ENCODE measurements at places on chromosomes 1 and 21.
A peak's percentile ranks its signal among the peaks of the same experiment; 100 is the strongest.

DNA sequence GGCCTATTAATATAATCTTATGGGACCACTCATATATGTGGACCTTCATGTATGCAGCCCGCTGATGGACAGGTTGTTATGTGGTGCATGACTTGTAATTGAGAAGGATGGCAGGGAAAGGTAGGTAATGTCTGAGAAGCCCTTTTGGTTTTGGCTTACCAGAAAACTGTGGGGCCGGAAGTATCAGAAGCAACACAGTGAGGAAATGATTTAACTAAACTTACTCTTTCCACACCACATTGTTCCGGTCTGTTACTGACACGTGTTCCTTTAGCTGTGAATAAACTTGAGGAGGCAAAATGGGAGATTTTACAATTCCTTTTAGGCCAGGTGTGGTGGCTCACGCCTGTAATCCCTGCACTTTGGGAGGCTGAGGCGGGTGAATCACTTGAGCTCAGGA, 32.4 kb downstream of the KIF1B start:
- no peak for DNase-seq

- DNase-seq, result no peak
Observed at GRCh38 chr1:75310067-75310466, 175.9 kb downstream of the LHX8 start.

DNA sequence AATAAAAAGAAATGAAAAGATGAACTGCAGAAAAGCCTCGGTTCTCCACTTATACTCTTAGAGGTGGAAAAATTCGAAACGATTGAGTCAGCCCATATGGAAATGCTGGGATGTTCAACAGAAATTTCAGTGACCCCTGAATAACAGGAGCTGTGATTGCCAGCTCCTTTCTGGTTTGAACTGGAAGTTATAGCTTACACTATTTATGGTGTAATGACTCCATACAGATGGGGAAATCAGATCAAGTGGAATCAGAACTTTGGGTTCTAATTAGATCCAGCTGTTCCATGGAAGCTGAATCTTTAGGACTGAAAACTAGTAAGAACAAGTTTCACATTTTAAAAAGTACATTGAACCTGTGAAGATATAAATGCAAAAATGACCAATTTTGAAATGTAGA, 569.3 kb upstream of the ZRANB2 start:
- no peak for DNase-seq

- no peak for DNase-seq
Observed at GRCh38 chr21:38243732-38244406, 12.9 kb upstream of the KCNJ15 start.

- no peak for DNase-seq
Observed at GRCh38 chr21:33380483-33380998, 22.7 kb upstream of the IFNGR2 start.

DNA sequence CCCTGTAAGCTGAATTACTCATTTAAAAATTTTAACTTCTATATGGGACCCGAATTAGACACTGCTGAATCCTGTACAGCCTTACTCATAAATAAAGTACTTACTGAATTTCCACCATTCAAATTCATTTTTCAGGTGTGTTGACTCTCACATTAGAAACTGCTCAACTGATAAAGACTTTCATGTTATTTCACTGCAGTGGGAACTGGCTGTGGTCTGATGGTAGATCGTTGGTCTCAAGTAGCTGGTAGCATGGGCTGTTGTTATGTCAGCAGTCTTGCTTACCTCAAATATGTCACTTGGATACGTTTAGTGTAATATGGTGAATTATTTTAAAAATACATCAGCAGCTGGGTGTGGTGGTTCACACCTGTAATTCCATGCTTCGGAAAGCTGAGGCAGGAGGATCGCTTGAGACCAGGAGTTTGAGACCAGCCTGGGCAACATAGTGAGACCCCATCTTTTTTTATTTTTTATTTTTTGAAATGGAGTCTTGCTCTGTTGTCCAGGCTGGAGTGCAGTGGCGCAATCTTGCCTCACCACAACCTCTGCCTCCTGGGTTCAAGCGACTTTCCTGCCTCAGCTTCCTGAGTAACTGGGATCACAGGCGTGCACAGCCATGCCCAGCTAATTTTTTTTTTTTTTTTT, 10.4 kb downstream of the DEGS1 start:
- no peak for DNase-seq

DNA sequence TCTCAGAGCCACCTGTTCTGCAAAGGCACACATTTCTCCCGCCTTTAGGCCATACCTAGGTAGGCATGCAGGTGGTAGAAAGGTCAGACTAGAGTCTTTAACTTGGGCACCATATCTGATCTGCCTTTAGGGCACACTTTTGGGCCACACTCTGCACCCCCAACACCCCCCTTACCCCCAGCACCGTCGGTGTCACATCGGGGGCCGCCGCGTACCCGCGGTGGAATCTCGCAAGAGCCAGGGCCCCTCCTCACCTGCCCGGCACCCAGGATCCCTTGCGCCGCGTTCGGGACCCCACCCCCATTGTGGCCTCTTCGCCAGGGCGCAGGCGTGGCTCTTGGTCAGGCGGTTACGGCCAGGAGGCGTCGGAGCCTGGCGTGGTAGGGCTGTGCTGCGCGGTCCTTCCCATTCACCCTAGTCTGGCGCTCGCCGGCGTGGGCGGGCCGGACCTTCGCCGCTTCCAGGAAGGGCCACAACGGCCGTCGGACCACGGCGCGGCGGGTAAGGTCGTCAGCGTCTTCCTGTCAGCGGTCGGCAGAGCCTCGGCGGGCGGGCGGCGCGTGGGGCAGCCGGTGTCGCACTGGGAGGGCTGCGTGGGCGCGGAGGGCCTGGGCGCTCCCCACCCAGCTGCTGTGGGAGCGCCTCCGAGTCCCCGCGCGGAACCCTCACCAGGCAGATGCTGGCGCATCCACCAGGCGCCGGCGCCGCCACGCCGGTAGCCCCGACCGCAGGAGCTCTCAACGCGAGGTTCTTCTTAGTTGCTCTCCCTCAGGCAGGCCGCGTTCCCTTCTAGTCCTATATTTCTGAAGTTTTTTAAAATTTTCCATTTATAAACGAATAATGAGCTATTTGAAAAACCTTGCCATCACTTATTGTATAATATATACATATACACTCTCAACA, at the start of gene DNAH14:
DNAH14 (plus strand) TSS at position 341 of the 903 bp plus-strand sequence. CDS start 23,028 bp downstream, outside the sequence.
- peak; percentile 84 for DNase-seq

- DNase-seq, result no peak
Observed at GRCh38 chr1:24351247-24351646, 32.1 kb downstream of the GRHL3 start.

DNA sequence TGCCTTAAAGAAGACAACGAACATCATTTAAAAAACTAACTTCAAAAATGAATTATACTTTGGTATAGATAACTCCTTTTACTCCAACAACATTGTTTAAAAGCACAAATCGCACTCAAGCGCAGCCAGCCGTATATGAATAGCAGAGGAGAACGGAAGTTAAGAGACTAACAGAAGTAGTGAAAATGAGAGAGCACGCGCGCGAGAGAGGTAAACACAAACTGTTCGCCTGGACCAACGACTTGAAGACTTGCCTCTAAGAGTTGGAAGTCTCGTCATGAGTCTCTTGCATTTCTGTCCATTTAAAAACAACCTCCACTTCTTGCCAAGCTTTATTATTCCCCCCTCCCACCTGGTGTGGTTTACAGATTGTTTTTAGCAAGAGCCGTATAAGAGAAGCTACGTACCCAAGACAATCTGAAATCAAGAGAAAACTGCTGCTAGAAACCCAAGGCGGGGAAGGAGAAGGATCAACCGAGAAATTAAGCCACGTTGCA, 479 bp downstream of the SELENOF start:
- no peak for DNase-seq

DNA sequence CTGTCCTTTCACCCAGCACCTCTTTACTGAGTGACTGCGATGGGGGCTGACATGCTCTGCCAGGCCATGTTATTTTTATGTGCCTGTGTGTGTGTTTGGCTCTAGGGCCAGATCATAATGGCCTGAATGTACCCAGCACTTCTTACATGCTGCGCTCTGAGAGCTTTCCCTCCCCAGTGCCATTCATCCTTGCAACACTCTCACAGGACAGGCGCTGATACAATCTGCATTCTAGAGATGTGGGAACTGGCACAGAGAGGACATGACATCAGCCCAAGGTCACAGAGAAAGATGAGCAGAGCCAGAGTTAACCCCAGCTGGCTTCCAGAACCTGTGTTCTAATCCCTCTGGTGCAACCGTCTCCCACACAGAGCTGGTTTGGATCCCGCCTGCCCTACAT, 54.5 kb downstream of the ARHGEF10L start:
- DNase-seq, result no peak

DNA sequence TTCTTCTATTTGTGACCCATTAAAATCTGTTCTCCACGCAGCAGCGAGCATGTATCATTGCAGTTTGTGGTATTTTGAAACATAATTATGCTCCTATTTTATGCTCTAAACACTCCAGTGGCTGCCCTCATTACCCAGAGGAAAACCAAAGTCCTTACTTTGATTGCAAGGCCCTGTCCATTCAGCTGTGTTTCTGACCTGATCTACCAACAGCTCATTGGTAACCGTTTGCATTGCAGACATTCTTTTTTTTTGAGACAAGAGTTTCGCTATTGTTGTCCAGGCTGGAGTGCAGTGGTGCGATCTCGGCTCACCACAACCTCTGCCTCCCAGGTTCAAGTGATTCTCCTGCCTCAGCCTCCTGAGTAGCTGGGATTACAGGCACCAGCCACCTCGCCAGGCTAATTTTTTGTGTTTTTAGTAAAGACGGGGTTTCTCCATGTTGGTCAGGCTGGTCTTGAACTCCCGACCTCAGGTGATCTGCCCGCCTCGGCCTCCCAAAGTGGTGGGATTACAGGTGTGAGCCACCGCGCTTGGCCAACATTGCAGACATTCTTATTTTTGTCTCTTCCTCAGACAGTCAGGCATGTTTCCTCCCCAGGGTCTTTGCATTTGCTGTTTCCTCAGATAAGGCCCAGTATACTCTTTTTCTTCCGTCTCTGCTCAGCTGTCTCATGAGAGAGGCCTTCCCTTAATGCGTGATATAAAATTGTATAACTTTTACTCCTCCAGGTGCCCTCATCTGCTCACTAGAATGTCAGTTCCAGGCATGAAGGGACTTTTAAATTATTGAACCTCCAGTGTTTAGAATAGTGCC, 32.5 kb downstream of the THRAP3 start:
- no peak for DNase-seq

- no peak for DNase-seq
Observed at GRCh38 chr1:111183308-111184069, 17.0 kb downstream of the DENND2D start.

GRCh38 chr1:26996665-26997064, 3.2 kb downstream of the TRNP1 start:
- DNase-seq, result no peak

GRCh38 chr1:90201467-90202358, 206.8 kb downstream of the ZNF326 start:
- no peak for DNase-seq

DNA sequence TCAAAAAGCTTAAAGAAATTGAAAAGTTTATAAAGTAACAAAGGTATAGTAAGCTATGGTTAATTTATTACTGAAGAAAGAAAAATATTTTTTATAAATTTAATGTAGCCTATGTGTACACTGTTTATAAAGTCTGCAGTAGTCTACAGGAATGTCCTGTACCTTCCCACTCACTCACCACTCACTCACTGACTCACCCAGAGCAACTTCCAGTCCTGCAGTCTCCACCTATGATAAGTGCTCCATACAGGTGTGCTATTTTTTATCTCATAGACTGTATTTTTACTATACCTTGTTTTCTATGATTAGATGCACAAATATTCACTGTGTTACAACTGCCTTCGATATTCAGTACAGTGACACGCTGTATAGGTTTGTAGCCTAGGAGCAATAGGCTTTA, 106.6 kb downstream of the NR5A2 start:
- DNase-seq, result no peak

GRCh38 chr21:36428761-36429432, 43.7 kb downstream of the CHAF1B start:
- DNase-seq, result peak; percentile 28

- DNase-seq, result no peak
Observed at GRCh38 chr1:241275226-241275625, 81.8 kb downstream of the RGS7 start.

DNA sequence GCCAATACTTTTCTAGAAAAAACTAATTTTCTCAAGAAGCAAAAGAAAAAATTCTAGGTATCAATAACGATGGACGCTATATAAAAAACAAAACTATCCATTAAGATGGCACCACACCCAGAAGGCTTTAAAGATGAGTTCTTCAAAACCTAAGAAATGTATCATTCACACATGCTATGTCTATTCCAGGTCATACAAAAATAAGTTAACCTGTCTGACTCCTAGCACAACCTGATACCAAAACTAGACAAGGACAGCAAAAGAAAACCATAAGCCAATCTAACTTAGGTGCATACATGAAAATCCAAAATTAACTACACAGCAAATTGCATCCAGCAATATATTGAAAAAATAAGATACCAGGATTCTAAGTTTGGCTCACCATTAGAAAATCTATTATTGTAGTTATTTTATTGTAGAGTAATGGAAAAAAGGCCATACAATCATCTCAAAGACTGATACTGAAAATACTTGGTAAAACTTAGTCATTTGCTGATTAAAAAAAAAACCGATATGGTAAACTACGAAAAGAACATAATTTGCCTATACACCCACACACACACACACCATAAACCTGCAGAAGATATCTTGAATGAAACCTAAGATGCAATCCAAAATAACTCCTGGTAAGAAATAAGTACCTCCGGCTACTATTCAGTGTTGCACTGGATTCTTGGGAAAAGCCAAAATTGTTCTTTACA, 55.0 kb downstream of the TRAF5 start:
- DNase-seq, result no peak

- DNase-seq, result no peak
Observed at GRCh38 chr1:40399984-40400704, 26.6 kb downstream of the SMAP2 start.

- DNase-seq, result no peak
Observed at GRCh38 chr1:232333419-232333767, 296.5 kb downstream of the SIPA1L2 start.

DNA sequence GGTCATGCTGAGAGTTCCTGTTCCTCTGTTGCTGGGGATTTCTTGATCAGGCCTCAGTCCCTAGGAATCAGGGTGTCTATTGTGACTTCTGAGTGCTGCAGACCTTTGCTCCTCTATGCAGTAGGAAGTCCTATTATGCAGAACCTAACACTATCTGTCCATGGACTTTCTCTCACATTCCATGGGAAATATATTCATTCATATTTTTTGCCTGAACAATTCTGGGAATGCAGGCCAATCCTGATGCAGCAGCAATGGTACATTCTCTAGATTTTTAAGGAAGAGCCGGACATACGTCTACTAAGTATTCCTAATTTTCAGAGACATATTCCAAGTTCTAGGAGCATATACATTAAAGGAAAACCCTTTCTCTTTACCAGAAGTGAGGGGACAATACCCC, 61.1 kb upstream of the C1orf87 start:
- no peak for DNase-seq

DNA sequence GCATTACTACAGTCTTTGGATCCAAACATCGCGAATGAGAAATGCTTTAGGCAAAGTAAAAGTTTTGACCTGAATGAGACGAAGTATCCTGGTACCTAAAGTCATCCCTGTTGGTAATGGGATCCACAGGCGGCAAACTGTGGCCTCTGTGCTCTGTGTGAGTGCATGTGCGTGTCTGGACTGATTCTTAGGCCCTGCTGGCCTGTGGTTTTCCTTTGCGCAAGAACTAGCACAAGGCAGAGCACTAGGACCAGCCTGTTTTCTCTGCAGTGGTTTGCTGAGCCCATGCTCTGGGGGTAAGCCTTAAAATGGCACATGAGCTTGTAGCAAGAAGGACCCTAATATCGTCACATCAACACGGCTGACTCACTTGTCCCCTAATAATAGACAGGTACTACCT, 251.2 kb downstream of the DSCAM start:
- DNase-seq, result no peak

Measured in glutamatergic neuron (in vitro differentiated cells).